ENCODE measurements at places on chromosomes 16 and 17. TPM values are rescaled to one million over a fixed set of nuclear protein-coding genes. Genes with fewer than 3 reads are reported as not detected.

The MYH1 gene
- total RNA-seq = 0.93 TPM

The TMEM231 gene
- total RNA-seq = 25.4 TPM

The HBM gene
- 1.6 TPM for total RNA-seq

The ARL6IP1 gene
- 392 TPM for total RNA-seq

The SLC5A11 gene
- 0.39 TPM for total RNA-seq

The PRSS36 gene
- total RNA-seq = 8.3 TPM

The DDX52 gene
- total RNA-seq = 31.7 TPM

- H3K36me3 ChIP-seq = no peaks in the 10 kb centered on the region
- H3K4me3 ChIP-seq = no peak overlapping the region
- no peaks in the 10 kb centered on the region for H3K27me3 ChIP-seq
- no peak for DNase-seq
- H3K4me1 ChIP-seq = no peaks in the 10 kb centered on the region
Observed at GRCh38 chr17:55202896-55203295, 61.9 kb upstream of the HLF start.

- DNase-seq = no peak
- peaks cover 8% of the 10 kb centered on the region for H3K4me1 ChIP-seq
- H3K27me3 ChIP-seq = no peaks in the 10 kb centered on the region
- peak overlapping the region; percentile 70 for H3K27ac ChIP-seq
- no peaks in the 10 kb centered on the region for H3K36me3 ChIP-seq
Observed at GRCh38 chr16:67805718-67806427, 487 bp downstream of the RANBP10 start.

DNA sequence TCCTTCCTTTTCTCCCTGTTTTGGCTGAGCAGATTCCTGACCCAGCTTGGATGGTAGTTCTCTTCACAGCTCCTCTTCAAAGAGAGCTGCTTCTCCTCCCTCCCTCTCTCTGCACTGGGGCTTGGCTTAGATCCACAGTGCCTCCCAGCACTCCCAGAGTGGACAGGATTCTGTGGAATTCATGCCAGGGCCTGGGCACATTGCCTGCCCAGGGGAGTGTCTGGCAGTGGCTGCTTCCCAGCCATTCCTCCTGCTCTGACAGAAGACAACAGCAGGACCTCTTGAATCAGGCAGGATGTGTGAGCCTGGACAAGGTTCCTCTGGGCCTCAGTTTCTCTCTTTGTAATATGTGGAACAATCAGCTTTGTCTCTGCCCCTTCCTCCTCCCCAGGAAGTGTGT is 4.5 kb upstream of the MMP28 start:
- peaks cover 53% of the 10 kb centered on the region for H3K4me1 ChIP-seq
- peak; percentile 89 for DNase-seq
- no peaks in the 10 kb centered on the region for H3K36me3 ChIP-seq
- no peak overlapping the region for H3K4me3 ChIP-seq
- H3K27ac ChIP-seq = no peak overlapping the region

GRCh38 chr17:49358641-49359247 is 3.3 kb downstream of the ZNF652 start:
- H3K27me3 ChIP-seq = no peaks in the 10 kb centered on the region
- no peaks in the 10 kb centered on the region for H3K36me3 ChIP-seq
- no peak overlapping the region for H3K27ac ChIP-seq
- DNase-seq = no peak
- no peak overlapping the region for H3K4me3 ChIP-seq

- DNase-seq = no peak
- no peaks in the 10 kb centered on the region for H3K27me3 ChIP-seq
- H3K4me1 ChIP-seq = peaks cover 11% of the 10 kb centered on the region
Observed at GRCh38 chr17:73067075-73067474, 25.4 kb downstream of the SLC39A11 start.

DNA sequence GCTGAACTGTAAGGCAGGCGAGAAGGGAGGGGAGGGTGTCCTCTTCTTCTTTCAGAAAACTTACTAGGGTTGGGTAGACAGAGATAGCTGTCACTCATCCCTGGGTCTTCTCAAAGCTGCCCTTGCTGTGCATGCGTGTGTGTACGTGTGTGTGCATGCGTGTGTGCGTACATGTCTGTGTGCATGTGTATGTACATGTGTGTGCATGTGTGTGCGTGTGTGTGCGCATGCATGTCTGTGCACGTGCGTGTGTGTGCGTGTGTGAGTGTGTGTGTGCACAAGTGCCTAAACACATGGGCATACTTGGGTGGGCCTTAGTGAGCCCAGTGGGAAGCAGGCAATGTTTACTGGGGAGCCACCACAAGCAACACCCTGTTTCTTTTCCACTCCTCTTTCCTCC is 154.8 kb upstream of the TNRC6C start:
- H3K36me3 ChIP-seq = no peaks in the 10 kb centered on the region
- no peaks in the 10 kb centered on the region for H3K27me3 ChIP-seq
- H3K4me3 ChIP-seq = no peak overlapping the region
- H3K4me1 ChIP-seq = peaks cover 6% of the 10 kb centered on the region
- no peak for DNase-seq

DNA sequence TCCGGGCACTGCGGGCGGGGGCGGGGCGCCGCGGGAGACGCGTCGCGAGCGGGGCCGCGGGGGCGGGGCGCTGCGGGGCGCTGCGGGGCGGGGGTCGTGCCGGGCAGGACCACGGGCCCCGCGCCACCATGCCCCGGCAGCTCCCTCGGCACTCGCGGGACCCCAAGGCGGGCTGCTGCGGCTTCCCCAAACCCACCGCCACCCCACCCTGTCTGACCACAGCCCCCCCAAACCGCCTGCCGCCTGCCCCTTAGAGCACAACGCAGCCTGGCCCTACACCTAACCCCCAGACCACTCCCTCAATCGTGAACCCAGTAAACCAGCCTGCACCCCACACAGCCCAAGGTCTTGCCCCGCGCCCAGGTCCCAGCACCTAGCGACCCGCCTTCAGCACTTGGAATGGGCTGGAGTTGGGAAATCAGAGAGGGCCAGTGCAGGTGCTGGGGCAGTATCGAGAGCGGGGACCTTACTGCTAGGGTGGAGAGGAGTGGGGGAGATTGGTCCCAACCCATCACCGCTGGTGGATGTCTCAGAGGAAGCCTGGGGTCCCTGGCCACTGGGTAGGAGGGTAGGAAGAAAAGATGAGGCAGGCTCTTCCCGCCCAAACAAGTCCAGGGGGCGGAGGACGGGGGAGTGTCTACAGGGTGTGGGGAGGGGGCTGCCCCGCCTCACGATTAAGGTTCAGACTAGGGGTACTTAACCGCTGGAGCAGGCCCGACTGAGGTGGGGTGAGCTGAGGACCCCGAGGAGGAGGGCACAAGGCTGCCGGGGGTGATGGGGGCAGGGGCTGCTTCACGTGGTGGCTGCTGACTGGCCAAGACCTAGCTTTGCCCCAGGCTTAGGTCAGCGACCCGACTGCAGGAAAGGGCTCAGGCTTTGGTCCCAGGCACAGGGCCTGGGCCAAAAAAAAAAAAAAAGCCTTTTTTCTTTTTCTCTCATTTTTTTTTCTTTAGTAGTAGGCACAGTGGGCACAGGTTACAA is 539 bp upstream of the VAMP2 start:
- peak overlapping the region; percentile 100 for H3K27ac ChIP-seq
- H3K36me3 ChIP-seq = no peaks in the 10 kb centered on the region
- peak overlapping the region; percentile 99 for H3K4me3 ChIP-seq

- H3K4me3 ChIP-seq = no peak overlapping the region
- no peak for DNase-seq
Observed at GRCh38 chr16:84566545-84567257, 51.2 kb downstream of the COTL1 start.

GRCh38 chr16:87047221-87048037 is 269.8 kb downstream of the C16orf95 start:
- DNase-seq = no peak
- H3K4me3 ChIP-seq = no peak overlapping the region
- peaks cover 15% of the 10 kb centered on the region for H3K4me1 ChIP-seq
- H3K27ac ChIP-seq = no peak overlapping the region

DNA sequence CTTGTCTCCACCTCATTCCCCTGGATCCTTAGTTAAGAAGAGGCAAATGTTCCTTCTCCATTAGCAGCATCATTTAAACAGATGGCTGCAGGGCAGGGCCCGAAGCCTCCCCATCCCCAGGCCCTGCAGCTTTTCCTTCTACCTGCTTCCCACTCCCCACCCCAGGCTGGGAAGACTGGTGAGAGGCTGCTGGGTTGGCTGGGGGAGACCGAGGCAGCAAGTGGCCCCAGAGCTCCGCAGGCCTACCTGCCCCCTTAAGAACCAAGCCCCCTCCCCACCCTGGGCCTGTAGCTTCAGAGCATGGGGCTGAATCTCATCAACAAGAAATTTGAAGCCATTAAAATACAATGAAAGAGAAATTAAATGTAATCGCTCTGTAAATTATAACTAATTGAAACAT is 22.1 kb upstream of the RPL38 start:
- H3K4me1 ChIP-seq = no peaks in the 10 kb centered on the region
- DNase-seq = no peak
- no peak overlapping the region for H3K27ac ChIP-seq
- no peaks in the 10 kb centered on the region for H3K27me3 ChIP-seq
- H3K4me3 ChIP-seq = no peak overlapping the region

DNA sequence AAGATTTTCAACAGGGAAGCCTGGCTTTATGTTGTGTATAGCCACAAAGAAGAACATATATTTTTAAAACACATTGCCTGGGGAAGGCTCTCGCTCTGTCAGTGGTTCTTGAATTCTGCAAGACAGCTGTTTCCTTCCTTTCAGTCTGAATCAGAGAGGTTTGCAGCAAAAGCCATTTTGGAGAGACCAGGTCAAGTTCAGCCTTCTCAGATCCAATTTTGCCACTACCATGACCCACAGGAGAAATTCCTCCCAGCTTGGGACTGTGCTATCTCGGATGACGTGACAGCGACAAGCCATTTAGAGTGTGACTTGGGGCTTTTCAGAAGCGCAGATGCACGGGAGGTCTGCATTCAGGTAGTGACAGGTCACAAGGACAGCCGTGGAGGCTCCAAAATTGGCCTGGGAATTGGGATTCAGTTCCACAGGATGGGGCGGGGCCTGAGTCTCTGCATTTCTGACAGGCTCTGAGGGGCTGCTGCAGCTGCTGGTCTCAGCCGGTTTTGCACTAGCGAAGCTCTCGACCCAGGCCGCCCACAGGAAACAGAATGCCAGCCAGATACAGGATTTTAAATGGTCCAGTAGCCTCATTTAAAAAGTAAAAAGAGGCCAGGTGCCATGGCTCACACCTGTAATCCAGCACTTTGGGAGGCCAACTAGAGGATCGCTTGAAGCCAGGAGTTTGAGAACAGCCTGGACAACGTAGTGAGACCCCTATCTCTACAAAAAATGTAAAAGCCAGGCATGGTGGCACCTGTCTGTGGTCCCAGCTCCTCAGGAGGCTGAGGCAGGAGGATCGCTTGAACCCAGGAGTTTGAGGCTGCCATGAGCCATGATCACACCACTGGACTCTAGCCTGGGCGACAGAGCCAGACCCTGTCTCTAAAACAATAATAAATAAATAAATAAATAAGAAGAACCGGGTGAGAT is 196.6 kb upstream of the CIBAR2 start:
- no peak for DNase-seq
- no peak overlapping the region for H3K4me3 ChIP-seq
- peaks cover 85% of the 10 kb centered on the region for H3K4me1 ChIP-seq
- H3K27me3 ChIP-seq = no peaks in the 10 kb centered on the region
- peak overlapping the region; percentile 57 for H3K27ac ChIP-seq

- peaks cover 13% of the 10 kb centered on the region for H3K4me1 ChIP-seq
- H3K27me3 ChIP-seq = no peaks in the 10 kb centered on the region
- H3K4me3 ChIP-seq = peak overlapping the region; percentile 26
- no peak for DNase-seq
- H3K36me3 ChIP-seq = no peaks in the 10 kb centered on the region
Observed at GRCh38 chr17:22217135-22217534, 524.8 kb downstream of the KCNJ18 start.

DNA sequence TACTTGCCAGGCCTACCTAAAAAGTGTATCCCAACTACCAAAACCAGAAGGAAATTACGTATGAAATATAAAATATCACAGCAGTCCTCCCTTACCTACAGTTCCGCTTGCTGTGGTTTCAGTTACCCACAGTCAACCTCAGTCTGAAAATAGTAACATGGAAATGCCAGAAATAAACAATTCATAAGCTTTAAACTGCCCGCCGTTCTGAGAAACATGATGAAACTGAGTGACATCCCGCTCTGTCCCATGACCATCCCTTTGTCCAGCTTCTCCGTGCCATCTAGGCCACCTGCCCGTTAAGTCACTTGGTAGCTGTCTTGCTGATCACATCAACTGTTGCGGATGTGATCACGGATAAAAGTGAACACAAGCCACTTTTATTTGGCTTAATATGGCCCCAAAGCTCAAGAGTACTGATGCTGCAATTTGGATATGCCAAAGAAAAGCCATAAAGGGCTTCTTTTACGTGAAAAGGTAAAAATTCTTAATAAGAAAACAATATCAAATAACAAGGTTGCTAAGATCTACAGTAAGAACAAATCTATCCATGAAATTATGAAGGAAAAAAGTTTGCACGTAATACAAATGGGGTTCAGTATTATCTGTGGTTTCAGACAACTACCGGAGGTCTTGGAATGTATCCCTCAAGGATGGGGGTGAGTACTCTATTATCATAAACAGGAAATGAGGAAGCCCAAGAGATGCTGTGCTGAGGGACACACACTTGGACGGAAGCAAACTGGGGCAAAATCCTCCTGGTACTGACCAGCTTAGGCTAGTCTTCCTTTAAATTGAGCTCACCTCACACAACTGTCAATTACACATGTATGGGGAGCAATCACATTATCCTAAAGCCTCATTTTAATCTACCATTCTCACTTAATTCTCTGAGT is 8.2 kb downstream of the USP22 start:
- H3K27me3 ChIP-seq = no peaks in the 10 kb centered on the region
- peak; percentile 50 for DNase-seq
- no peaks in the 10 kb centered on the region for H3K36me3 ChIP-seq
- H3K4me1 ChIP-seq = peaks cover 52% of the 10 kb centered on the region
- H3K27ac ChIP-seq = peak overlapping the region; percentile 53

DNA sequence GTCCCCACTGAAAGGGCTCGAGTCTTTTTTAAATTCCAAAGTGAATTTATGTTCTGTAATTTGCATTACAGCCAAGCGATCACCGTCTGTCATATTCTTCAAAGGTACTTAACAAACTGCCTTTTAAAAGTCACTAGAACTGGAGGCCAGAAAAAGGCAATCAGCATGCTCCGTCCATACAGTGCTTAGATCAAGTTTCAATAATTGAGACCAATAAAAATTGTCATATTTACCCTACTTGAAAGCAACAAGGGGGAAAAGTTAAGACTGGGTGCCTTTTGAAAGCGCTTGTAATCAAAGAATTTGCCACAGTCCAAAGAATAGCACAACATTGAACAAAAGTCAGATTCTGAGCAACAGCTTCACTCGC is 9.0 kb upstream of the ZFHX3 start:
- H3K4me3 ChIP-seq = peak overlapping the region; percentile 68
- no peak for DNase-seq

DNA sequence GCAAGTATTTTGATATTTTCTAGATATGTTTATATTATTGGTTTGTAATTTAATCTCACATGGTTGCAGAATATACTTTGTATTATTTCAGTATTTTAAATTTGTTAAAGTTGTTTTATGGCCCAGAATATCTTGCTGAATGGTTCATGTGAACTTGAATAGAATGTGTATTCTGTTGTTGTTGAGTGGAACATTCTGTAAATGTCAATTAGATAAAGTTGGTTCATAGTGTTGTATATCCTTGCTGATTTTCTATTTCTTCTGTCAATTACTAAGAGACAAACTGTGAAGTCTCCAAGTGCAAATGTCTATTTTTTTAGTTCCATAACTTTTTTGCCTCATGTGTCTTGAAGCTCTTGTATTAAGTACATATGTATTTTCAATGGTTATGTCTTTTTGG is 411.7 kb downstream of the NPIPA7 start:
- no peak overlapping the region for H3K27ac ChIP-seq
- no peaks in the 10 kb centered on the region for H3K4me1 ChIP-seq
- no peak for DNase-seq
- no peaks in the 10 kb centered on the region for H3K27me3 ChIP-seq
- H3K36me3 ChIP-seq = no peaks in the 10 kb centered on the region

All from testis (tissue), 5 donors.